Activated CD4-positive, CD25-positive, alpha-beta regulatory T cell (primary cell): ENCODE measurements at places on chromosomes 5 and 9.

DNA sequence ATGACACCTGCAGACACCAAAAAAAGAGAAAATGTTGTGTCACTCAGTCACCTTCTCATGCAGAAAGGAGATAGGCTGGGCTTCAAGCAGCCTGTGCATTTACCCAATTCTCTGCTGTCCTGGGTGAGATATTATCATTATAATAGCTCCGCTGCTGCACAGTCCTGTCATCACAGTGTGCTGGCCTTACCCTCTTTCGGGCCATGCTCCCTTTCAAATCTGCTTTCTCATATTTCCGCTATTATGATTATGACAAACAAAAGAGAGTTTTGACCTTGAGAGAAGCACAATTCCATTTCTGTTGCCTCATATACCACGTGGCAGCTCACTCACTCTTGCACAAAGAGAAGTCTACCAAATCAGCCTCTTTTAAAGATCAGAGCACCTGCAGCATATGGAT, 1350.1 kb upstream of the ACO1 start:
- DNase-seq = no peak

DNA sequence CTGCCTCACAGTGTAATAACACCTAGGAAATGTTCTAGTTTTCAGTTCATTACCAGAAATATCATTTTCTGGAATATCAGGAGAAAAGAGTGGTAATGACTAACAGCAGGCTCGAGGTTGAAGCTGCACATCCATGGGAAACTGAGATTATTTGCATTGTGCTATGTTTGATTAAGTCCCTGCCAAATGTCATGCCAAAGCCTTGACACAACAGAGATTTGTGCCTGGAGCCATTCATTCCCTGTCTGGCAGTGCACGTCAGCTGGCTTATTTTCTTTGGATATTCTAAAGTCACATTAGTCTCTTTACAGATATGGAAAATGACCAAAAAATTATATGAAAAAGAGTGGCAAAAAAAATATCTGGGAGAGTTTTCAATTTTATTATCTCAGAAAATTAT, 848.0 kb downstream of the PTPRD start:
- DNase-seq = no peak

DNA sequence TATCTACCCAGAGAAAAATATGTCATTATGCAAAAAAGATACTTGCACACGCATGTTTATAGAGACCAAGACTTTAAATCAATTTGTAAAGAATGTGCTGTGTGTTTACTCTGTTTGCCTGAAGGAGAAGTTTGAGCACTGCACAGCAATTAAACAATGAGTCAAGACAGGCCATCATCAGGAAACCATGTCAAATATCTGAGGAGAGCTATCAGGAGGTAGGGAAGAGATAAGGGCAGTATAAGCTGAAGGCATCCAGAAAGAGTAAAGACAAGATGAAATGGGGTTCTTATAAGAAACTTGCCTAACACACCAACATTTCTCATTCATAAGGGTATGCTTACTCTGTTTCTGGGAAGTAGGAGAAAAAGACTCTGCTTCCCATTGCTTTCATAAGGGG, 405.8 kb upstream of the PTGER4 start:
- DNase-seq = no peak

GRCh38 chr5:126848253-126848652, 71.3 kb downstream of the LMNB1 start:
- DNase-seq = no peak
